ENCODE measurements at places on chromosomes 12 and 14.

DNA sequence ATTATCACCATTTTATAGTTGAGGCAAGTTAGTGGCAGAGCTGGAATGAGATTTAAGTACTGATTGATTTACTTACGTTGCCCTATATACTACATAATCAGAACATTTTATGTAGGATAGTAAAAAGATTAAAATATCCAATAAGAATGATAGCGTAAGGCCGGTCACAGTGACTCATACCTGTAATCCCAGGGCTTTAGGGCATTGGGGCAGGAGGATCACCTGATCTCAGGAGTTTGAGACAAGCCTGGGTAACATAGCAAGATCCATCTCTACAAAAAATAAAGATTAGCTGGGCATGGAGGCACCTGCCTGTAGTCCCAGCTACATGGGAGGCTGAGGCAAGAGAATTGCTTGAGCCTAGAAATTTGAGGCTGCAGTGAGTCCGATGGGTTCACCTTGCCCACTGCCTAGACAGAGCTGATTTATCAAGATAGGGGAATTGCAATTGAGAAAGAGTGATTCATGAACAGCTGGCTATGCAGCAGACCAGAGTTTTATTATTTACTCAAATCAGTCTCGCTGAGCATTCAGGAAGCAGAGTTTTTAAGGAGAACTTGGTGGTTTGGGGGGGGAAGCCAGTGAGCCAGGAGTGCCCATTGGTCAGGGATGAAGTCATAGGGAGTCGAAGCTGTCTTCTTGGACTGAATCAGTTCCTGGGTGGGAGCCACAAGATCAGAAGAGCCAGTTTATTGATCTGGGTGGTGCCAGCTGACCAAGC is 24.7 kb upstream of the SGPP1 start:
- no peak for DNase-seq

- DNase-seq, result no peak
These were observed 219.1 kb upstream of the NPAS3 start for GRCh38 chr14:32719601-32720000.

- DNase-seq, result no peak
These were observed 70.3 kb upstream of the NR2C1 start for GRCh38 chr12:95143621-95144205.

DNA sequence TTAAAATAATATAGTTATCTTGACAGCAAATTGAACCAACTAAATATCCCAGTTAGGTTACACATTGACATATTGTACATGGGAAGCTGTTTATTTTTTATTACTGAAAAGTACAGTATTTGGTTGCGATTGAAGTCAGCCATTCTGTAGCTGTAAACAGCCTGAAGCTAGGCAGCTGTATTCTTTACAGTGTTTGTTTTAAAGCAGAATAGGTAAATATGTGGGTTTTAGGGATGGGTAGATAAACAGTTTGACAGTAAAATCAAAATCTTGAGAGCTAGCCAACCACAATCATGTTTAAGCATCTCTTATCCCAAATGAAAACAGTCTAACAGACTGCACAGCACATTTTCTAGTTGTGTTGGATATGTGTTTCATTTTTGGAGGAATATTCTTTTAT is 45.7 kb downstream of the TTC6 start:
- no peak for DNase-seq

GRCh38 chr12:40393026-40393425 is 168.2 kb downstream of the LRRK2 start:
- DNase-seq, result no peak

DNA sequence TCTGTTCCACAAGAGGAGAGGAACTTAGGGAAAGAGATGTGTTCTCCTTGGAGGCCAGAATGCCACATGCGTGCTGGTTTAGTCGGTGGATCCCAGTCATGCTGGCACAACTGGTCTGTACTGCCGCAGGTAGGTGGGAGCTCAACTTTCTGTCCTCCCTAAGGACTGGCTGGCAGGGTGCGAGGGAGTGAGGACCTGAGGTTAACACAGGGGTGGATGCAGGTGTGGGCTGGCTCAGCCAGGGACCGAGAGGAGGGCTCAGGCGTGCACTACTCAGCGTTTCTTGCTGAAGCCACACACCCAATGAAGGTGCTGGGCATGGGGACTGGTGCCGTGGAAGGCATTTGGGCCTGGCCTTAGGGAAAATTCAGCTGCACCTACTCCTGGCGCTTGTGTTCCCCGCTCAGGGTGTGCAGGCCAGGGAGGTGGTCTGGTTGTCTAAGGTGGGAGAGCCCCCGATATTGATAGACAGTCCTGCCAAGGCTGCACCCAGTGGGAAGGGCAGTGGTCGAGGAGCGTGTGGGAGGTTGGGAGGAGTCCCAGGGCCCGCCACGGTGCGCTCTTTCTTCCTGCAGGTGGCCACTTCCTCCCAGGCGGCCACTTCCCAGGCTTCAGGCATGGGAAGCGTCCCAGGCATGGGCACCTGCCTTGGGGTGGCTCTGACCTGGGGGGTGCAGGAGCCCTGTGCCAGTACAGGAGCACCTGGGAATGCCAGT is 138.4 kb downstream of the ADGRD1 start:
- no peak for DNase-seq

- DNase-seq, result no peak
These were observed 202.7 kb downstream of the RASSF9 start for GRCh38 chr12:85633491-85633890.

GRCh38 chr14:68036202-68036601 is 216.6 kb downstream of the RAD51B start:
- no peak for DNase-seq

DNA sequence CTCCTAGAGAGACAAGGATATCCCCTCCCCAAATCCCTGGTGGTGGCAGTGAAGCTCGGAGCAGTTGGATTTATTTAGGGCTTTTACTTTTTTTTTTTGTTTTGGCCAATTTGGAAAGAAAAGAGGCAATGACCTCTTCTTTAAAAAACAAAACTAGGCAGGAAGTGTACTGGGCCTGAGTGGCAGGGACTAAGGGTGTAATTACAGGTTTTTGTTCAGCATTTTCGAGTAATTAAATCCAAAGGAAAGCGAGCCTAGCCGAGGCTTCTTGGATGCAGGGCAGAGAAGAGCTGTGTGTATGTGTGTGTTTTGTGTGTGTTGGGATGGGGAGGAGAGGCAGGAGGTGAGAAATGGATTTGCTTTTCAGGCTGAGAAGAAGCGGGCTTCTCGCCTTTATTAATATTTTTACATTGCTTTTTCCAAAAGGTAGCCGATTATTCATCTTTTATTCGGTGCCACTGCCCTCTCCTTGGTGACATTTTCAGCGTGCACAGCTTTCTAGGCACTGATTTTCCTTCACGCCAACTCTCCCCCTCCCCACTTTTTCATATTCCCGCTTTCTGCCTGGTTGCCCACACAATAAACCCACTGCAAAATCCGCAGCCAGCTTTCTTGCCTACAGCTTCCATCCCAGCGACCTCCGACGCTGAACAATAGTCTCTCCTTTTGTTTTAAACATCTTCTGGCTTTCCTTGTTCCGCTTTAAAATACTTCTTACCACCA is 8.9 kb upstream of the IRF2BPL start:
- no peak for DNase-seq

DNA sequence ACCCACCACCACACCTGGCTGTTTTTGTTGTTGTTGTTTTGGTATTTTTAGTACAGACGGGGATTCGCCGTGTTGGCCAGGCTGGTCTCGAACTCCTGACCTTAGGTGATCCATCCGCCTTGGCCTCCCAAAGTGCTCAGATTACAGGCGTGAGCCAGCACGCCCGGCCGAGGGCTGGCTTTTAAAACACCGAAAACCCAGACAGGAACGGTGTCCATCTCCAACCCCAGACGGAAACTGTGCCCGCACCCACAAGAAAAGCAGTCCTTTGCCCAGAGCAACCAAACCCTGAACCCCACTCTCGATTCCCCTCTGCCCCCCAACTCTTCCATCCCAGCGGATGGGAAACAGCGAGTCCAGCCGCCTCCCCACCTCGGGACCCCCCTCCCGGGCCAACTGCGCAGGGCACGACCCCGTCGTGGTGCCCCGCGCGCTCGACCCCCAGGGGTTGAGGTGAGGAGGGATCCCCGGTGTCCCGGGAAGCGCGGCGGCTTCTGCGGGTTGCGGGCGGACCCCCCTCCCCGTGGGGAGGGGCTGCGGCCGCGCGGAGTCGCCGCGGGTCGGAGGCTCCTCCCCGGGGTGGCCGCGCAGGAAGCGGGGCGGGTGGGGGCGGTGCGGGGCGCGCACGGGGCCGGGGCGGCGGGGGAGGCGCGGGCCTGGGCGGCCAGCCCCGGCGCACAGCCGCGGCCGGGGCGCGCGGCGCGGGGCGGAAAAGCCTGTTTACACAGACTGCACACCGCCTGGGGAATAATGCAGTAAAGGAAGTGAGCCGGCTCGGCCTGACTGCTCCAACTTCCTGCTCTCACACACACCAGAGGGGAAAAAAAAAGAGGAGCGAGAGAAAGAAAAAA is at the start of gene ELK3:
Gene ELK3 (plus strand): TSS at position 651 of the 851 bp plus-strand sequence.
- DNase-seq, result peak; percentile 8

- DNase-seq, result no peak
These were observed 9.8 kb downstream of the CHPT1 start for GRCh38 chr12:101707131-101707782.

DNA sequence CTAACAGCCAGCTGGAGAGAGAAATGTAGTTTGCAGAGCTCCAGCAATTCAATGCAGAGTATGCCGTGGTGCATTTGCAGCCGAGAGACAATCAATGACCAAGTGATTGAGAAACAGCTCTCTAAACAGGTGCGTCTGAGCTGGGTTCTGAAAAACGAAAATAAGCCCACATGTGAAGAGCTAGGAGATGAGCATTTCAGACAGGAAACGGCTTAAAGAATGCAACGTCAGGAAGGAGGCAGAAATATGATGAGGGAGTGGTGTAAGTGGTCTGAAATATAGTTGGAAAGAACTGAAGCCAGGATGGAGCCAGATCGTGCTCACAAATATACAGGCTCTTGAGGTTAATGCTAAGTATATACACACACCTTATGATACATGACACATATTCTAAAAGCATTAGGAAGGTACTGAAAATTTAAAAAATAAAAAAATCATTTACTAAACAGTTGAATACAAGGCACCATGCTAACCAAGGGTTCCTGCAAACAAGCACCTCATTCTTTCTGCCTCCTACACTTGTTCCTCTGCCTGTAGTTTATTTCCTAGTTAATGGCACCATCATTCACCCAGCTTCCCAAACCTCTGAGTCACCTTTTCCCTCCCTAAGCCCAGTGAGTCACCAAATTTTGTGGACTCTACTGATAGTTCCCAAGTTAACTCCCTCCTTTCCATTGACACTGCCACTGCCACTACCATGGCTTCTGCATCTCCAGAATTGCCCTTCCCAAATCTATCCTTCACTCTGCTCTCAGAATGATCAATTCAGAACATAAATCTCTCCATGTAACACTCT is 2.3 kb upstream of the GARIN2 start:
- DNase-seq, result no peak

DNA sequence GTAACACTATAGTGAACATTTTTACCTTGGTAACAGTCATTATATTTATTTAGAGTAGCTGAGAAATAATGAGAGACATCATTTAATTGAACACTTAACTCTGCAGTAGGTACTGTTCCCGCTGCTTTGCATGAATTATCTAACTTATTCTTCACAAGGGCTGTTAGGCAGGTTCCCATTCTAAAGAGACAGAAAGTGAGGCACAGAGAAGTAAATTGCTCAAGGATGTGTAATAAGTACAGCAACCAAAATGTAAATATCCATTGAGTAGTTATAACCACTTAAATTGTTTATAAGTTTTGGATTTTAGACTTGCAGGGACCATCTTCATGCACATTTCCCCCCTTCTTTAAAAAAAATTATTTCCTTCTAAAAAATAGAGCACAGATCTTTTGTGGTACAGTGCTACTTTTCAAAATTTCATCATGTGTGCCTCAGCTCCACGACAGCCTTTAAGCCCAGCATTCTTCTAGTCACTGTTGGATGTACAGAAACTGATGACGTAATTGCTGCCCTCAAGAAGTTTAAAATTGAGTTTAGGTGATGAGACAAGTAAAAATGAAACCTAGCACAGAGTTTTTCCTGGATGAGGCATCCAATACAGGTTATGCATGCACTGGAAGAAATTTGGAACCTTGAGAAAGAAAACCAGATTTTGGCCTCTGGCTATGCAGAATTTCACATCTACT is 6.0 kb upstream of the MANSC4 start:
- DNase-seq, result no peak

DNA sequence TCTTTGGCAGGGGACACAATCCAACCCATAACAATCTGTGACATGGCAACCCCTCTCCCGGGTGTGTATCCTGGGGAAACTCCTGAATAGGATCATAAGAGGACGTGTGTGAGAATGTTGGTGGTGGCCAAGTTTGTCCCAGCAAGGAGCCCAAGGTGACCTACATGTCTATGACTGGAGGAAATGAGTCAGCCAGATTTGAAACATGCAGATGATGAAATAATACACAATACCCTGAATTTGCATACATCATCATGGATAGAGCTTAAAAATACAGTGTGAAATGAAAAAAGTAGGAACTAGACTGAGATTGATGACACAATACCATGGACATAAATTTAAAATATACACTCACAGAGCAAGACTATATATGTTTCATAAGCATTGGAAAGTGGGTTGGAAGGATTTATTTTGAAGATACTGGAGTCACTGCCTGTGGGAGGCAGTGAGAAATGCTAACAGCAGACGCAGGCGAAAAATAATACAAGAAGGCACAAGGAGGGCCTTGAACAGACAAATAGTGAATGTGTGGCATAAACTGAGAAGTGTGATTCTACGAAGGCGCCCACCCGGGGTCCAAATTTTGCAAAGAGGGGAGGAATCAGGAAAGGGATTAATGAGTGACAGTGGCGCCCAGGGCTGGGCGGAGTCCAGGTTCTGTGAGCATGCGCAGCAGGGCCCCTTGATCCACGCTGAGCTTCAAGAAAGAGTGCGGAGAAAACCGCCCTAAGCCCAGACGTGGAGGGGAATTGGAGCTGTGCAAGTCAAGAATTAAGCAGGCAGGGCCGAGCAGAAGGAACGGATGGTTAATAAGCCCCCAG is 7.0 kb upstream of the MAP1LC3B2 start:
- DNase-seq, result no peak

- no peak for DNase-seq
These were observed 766.2 kb downstream of the FLRT2 start for GRCh38 chr14:86296173-86296572.

DNA sequence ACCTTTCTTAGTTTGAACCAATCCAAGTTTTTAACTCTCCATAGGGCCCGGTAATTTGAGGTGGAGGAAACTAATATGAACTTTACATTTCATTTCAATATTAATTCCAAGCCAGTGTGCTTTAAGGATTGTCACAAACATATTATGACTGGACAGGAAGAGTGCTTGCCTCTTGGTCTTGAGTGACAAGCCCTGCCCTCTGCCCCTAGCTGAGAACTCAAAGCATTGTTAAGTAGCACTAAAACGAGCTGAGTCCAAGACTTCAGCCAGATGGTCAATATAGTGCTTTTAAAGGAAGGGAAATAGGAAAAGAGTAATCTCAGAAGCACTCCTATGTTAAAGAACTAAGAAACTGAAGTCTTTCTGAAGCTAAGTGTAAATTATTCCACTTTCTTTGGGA is 17.1 kb downstream of the TRMT5 start:
- DNase-seq, result no peak

DNA sequence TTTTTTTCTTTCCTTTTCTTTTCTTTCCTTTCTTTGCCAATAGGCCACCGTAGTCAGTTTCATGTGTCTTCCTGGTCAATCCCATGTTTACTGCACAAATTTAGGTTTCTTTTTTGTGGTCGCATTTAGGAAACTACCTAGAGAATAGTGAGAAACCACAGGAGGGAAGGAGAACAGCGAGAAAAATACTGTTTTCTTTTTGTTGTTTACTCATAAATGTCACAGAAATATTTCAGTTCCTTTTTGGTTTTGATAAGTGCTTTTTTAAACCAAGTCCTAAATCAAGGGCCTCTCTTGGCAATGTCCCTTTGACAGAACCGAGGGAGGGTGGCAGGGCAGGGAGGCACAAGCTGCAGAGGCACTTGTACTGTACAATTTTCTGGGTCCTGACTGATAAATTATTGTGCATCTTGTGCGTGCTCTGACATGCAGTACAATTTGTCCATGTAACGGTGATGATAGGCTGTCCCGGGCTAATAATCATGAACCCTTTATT is 326.1 kb downstream of the CACNA1C start:
- DNase-seq, result no peak
